Activated CD4-positive, alpha-beta T cell treated with anti-CD3 and anti-CD28 coated beads, Interleukin-2, Interleukin-4, amounts not matched to agents 100 ng/mL and 50 ng/mL, durations not matched to agents 16 hours and 8 hours (primary cell): ENCODE measurements at places on chromosomes 4 and X.
A peak's percentile ranks its signal among the peaks of the same experiment; 100 is the strongest.

DNA sequence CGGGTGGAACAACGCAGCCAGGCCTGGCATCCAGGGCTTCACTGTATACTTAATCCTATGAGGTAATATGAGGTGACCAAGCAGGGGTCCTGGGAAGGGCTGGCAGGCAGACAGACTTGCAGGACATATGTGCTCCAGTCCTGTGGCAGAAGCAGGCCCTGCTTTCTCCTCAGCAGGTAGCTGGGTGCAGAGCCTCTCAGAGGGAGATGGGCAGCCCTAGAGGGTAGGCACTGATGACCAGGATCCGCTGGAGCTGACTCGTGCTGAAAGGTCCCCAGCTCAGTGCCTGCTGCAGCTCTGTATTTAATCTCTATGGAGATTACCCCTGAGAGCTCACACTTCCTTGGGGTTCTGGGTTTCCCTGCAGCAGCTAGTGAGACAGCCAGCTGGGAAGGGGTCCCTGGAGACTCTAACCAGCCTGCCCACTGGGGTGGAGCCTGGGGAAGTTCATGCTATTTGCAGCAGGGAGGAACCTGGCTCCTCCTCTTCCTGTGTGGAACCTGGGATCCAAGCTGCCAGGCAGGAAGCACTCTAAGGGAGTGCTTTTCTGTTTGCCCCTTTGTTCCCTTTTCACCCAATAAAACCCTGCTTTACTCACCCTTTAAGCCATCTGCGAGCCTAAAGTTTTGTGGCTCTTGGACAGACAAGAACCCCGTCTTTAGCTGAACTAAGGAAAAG, 339.2 kb downstream of the DCAF12L2 start:
- DNase-seq = no peak

- DNase-seq = peak; percentile 4
Measured at GRCh38 chr4:83771113-83771705, 235.3 kb downstream of the GPAT3 start.

GRCh38 chr4:38905652-38906385, 38.2 kb downstream of the FAM114A1 start:
- DNase-seq = no peak

- no peak for DNase-seq
Measured at GRCh38 chr4:67571975-67572374, 13.4 kb downstream of the STAP1 start.

- DNase-seq = no peak
Measured at GRCh38 chr4:172980219-172980618, 188.4 kb upstream of the GALNT7 start.

GRCh38 chrX:108165383-108166111, 74.0 kb downstream of the ATG4A start:
- no peak for DNase-seq
